ENCODE measurements at places on chromosomes 5 and 9. TPM values are rescaled to one million over a fixed set of nuclear protein-coding genes. Genes with fewer than 3 reads are reported as not detected.

The GPRIN1 gene
- polyA plus RNA-seq: 0.18 TPM

DNA sequence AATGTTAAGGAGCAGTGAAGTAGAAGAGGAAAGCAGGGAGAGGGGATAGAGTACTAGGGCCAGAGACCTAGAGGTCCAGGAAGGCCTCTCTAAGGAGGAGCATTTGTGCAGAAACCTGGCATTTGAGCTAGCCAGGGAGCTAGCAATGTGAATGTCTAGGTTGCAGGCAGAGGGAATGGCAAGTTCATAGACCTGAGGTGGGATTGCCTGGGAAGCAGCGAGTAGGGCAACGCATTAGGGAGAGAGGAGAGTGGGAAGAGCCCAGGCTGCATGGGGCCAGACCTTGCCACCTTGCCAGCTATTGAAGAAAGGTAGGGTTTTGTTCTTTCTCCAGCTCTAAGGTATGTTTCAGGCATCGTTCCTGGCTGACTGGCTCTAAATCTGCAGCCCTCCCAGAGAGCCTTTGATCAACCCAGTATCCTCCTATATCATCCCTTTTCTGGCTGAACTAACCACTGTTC is 54.0 kb downstream of the SLC22A5 start:
- DNase-seq: no peak

The PKD2L2 gene
- 0.05 TPM for polyA plus RNA-seq

GRCh38 chr9:17894501-17895160 is 315.8 kb downstream of the SH3GL2 start:
- DNase-seq: no peak

GRCh38 chr5:170993476-170993875 is 131.7 kb downstream of the RANBP17 start:
- DNase-seq: no peak

Data from psoas muscle (tissue), 8 donors.